Stimulated activated CD8-positive, alpha-beta memory T cell treated with anti-CD3 and anti-CD28 coated beads, Interleukin-15, amount 100 ng/mL, for 48 hours (primary cell): ENCODE measurements at places on chromosomes 4 and X.

DNA sequence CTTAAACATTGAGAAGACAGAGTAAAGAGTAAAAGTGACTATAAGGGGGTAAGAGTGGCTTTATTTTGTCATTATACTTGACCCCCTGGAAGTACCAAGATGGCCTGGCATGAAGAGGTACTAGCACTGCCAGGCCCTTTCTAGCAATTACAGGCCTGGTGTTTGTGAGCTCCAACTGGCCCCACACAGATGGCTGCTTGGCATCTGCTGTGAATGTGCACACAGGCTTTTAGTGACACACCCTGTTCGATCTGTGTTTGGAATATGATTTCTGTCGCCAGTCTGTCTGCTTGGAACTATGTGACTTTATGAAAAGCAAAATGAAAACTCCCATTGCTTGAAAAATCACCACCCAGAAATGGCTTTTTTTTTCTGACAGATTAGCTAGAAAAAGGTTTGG, 123.3 kb downstream of the CLCN4 start:
- no peak for DNase-seq

DNA sequence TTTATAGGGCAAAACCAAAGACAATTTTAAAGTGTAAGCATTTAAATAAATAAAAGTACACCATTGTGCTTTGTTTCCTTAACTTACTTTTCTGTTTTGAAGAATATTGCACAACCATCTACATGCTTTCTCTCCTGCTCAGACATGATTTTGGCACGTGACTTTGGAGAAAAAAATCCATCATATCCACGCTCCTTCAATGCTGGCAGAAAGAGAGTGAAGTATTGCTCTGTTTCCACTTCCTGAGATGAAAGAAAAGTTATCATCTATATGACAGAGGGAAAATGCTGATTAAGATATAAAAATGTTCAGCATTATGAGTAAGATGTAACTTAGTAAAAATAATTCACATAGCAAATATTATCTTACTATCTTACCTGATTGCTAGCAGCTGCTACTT, 77.1 kb downstream of the CNOT6L start:
- no peak for DNase-seq

GRCh38 chr4:26127851-26128337, 192.9 kb upstream of the RBPJ start:
- DNase-seq, result no peak

DNA sequence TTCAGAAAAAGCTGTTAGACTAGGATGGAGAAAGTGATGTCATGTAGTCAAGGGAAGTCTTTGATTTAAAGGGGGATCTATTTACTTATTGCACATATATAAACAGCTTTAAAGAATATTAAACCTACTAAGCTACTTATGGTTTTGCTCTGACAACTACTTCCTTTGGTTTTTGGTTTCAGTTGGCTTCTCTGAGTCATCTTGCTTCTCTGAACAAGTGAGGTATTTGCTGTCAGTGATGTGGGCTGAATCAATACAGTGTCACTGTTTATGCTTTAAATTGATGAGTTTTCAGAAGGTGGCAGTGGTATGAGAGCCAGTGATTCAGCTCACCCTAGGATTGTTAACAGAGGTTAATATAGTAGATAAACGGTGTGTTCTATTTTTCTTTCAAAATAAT, 75.1 kb downstream of the CEP44 start:
- no peak for DNase-seq

GRCh38 chrX:20205927-20206708, 60.6 kb downstream of the RPS6KA3 start:
- no peak for DNase-seq

GRCh38 chr4:82739287-82740190, 59.1 kb downstream of the SCD5 start:
- peak; percentile 63 for DNase-seq

DNA sequence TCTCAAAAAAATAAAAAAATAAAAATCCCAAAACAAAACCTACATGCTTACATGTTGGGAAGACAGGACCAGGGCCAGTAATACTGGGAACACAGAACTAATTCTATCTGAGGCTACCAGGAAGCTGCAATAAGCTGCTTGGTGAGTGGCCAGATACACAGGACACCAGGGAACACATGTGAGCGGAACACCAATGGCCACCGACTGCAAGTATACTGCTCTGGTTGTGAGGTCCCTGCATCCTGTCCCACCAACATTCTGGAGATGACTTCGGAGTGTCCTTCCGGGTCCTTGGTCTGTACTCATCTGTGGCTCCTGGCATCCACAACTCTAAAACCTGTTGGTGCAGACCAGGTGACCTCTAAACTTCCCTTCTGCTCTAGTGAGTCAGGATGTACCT, 2.7 kb downstream of the TNIP2 start:
- no peak for DNase-seq

DNA sequence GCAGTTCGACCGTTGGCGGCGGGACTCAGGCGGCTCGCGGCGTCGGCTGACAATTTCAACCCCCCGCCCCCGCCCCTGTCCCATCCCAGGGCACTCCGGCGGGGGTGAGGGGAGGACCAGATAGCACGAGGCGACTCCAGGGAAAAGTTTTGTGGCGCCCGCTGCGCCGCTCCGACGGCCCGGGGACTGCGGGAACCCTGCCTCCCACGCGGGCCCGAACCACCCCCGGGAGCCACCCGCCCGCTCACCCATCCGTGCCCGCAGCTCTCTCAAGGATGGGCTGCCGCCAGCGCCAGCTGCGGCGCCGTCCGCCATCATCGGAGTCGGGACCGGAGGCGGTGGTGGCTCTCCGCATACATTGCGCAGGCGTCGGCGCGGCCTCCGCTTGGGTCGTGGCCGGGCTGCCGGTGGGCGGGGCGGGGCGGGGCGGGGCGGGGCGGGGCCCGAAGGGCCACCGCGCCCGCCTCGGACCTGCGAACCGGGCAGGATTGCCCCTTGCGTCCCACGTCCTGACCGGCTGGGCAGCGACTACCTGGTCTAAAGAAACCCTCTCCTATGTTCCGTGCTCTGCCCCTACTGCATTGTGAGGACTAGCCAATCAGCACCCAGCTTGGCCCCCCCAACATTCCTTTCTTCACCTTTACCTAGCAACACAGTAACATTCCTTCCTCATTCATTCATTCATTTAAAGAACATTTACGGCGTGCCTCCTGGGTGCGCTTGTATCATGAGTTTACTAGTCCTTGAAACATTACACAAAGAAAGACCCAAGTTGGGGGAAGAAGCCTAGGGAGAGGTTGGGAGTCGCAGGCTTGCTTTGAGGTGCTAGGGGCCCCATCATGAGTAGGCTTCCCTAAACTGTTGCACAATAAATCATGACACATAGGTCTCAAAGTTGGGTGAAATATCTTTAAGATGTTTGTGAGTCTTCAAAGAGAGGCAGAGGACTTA, at the start of gene MAP7D3:
Gene MAP7D3, minus strand, starts transcription at position 360 of the 951 bp plus-strand sequence. Its CDS starts 42 bp downstream, at position 318.
- peak; percentile 56 for DNase-seq

DNA sequence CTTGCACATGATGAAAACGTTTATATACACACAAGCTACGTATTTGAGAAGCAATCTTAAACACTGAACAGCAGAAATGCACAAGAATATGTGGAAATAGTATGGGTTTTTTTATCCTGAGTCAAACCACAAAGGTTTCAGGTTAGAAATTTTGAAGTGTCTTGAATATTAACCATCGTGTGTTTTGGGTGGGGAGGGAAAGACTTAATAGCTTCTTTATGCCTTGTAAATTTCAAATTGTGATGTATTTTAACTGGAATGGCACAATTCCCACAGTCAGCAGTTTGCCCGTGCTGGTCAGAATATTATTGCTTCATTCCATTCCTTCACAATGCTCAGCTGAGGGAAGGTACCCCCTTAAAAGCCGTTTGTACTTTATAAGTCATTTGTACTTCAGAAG, 67.4 kb upstream of the WDR1 start:
- DNase-seq, result no peak

- DNase-seq, result no peak
Measured at GRCh38 chrX:13876652-13877051, 59.8 kb upstream of the GPM6B start.

- no peak for DNase-seq
Measured at GRCh38 chrX:67346667-67347066, 197.2 kb upstream of the AR start.

DNA sequence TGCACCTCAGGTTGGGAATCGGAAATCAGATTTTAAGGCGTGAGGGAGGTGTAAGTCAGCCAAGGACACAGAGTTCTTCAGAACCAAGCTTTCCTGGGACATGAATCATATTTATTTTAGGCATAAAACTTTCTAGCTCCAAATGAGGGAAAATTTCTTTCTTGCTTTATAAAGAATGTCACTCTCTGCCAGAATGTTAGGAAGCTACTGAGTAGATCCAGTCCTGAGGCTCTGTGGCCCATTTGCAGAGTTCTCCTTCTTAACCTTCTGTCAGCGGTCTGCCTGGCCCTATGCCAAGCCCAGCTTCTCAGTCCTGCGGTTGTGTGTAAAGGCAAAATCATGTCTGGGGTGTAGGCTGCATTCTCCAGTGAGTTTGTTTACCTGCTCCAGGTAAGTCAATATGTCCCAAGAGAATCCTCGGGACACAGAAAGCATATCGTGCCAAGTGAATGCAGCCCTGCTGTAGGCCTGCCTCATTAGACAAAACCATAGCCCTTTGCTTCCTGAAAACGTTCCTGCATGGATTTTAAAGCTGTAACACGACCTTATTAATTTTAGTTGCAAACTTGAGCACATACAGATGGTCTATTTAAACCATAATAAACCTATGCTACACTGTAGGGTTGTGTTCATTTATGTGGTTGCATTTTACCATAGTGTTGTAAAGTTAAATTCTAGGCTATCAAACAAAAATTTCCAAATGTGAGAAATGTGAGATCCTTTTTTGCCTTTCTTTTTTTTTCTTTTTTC, 29.2 kb upstream of the CCNI start:
- DNase-seq, result no peak

GRCh38 chr4:703336-704197, 2.1 kb upstream of the PCGF3 start:
- DNase-seq, result no peak

- no peak for DNase-seq
Measured at GRCh38 chr4:67871867-67872266, 11.9 kb downstream of the TMPRSS11D start.

GRCh38 chrX:119685225-119686066, 7.5 kb downstream of the SEPTIN6 start:
- peak; percentile 34 for DNase-seq

DNA sequence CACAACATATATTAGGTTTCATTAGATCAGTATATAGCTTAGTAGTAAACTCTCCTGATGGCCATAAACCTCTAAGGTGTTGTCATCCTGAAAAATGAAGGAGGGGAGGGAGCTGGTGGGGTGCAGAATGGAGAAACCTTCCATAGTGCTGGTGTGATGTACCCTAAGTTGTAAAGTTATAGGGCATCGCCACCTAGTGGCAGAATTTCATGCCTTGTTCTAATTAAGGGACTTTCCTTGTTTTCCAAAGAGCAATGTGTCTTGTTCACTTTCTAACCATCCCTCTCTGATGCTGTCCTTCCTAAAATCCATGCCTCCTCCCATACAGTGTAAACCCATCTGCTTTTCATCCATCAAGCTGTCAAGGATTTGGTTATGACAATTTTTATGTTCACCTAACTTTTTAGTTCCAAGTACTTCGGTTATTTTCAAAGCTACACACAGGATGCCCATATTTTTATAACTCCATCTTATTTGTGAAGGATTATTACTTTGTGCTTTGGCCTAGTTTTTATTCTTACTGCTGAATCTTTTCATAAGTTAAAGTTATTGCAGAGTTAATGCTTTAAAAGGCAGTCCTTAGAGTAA, 4.5 kb downstream of the NBDY start:
- DNase-seq, result peak; percentile 20

DNA sequence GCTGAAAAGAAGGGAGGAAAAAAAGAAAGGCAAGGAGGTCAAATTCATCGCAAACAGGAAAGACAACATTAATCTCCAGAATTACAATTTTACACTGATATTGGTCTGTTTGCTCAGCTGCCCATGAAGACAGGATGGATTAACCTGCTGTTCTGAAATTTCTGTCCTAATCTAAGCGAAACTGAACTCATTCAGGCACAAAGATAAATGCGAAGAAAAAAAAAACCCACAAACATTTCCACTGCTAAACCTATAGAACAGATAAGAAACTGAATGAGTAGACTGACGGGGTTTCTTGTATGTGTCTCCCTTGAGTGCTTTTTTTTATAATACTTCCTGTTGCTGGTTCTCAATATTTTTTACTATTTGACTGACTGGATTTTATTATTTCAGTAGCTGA, 251.8 kb upstream of the FTHL17 start:
- DNase-seq, result no peak

GRCh38 chr4:166981847-166982246, 252.4 kb downstream of the SPOCK3 start:
- DNase-seq, result no peak

- DNase-seq, result no peak
Measured at GRCh38 chr4:57719456-57719855, 609.3 kb upstream of the IGFBP7 start.

- no peak for DNase-seq
Measured at GRCh38 chrX:67296395-67296794, 247.4 kb upstream of the AR start.

- DNase-seq, result no peak
Measured at GRCh38 chrX:21047034-21047455, 327.2 kb upstream of the CNKSR2 start.

DNA sequence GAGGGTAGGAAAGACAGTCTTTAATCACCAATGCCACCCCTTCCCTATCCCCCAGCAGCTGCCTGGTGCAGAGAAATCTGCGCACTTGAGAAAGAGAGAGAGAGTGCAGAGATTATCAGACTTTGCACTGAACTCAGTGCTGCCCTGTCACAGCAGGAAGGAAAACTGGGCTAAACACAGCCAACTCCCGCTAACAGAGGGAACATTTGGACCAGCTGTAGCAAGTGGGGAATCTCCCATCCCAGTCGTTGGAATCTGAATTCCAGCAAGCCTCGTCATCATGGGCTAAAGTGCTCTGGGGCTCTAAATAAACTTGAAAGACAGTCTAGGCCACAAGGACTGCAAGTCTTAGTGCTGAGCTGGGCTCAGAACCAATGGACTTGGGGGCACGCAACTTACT, 168.7 kb downstream of the DLG3 start:
- DNase-seq, result no peak

DNA sequence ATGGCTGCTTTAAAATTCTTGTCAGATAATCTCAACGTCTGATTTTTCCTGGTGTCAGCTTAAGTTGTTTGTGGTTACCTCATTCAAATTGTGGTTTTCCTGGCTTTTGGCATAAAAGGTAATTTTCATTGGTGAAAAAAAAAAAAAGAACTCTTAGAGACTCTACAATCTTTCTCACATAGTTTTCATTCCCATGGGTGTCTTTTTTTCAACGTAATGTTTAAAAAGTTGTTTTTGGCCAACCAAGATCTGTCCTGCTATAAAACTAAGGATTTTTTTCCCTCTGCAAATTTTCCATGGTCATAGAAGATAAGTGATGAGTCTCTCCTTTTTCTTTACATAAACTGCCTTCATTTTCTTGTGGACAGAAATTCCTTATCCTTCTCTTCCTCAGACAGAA, 28.9 kb upstream of the RPS6KA6 start:
- DNase-seq, result no peak

- DNase-seq, result no peak
Measured at GRCh38 chr4:15552557-15553362, 83.1 kb downstream of the CC2D2A start.

GRCh38 chrX:117120700-117121099, 657.9 kb upstream of the CT83 start:
- DNase-seq, result no peak

GRCh38 chrX:71095033-71095432, 618 bp upstream of the FOXO4 start:
- DNase-seq, result no peak
